ENCODE measurements at places on chromosomes 4 and X.

DNA sequence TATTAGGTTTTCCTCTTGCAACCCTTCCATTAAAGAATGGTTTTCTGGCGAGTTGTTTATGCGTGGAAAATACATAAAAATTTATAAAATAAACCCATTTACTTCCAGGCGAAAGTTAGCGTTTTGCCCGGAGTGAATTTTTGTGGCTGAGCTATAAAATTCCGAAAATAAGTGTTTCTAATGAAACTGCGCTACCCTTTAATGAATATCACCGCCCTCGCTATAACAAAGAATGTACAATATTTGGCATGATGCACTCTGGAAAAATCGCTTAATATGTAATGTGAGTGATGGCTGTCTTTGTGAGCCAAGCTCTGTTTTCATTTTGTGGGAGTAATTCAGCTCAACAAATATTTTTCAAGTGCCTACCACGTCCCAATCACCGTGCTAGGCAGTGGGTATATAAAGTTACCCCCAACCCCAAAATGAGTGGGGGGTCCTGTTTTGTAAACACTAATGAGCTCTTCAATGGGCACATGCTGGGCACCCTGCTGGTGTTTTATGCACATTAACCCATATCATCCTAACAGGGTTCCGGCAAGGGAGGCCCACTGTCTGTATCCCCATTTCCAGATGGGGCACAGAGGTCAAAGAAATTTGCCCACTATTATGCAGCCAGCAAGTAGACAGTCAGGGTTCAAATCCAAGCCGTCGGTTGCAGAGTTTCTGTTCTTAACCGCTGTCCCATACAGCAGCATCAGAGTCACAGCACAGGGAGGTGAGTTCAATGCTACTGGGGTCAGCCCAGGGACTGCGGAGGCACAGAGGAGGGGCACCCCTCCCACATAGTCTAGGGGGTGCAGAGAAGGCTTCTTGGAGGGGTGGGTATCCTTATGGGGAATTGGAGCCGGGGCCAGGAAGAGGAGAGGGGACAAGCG is 65.7 kb upstream of the STX18 start:
- DNase-seq, result no peak

DNA sequence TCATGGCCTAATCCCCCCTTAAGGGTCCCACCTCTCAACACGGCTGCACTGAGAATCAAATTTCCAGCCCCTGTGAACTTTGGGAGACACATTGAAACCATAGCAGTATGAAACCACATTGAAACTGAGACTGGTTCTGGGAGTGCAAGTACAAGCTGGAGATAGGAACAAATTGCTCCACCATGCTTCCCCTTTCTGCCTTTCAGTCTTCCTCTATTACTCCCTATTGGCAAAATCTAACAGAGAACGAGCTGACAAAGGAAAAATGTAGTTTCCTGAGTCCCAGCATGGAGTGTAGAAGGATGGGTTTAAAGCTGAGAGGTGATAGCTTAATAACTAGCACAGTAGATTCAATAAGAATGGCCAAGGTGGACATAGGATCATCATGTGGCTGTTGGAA is 161.7 kb upstream of the RPL34 start:
- no peak for DNase-seq

DNA sequence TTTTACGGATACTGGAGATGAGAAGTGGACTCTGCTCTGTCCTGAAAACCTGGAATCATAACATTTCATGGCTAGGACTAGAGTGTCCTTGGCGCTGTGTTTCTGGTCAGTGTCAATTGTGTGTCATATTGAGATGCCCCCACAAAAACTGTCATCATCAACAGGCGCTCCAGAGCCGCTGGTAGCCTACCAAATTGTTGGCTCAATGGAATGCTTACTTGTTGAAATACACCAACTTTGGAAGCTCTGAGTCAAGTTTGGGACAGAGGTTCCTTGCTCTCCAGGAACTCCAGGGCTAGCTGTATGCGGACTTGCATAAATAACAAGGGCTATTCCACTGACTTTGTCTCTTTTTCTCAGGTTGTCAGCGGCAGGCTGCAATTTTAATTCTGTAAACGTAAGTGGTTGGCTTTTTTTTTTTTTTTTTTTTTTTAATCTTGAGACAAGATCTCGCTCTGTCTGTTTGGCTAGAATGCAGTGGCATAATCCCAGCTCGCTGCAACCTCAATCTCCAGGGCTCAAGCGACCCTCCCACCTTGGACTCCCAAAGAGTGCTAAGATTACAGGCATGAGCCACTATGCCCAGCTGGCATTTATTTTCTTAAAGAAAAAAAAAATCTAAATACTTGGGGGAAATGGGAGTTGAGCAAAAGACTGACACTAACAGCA is 871 bp upstream of the HPGD start:
- DNase-seq, result no peak

GRCh38 chr4:124000233-124000632 is 603.6 kb downstream of the SPRY1 start:
- DNase-seq, result no peak

GRCh38 chrX:149522916-149523315 is 17.8 kb upstream of the IDS start:
- DNase-seq, result no peak

DNA sequence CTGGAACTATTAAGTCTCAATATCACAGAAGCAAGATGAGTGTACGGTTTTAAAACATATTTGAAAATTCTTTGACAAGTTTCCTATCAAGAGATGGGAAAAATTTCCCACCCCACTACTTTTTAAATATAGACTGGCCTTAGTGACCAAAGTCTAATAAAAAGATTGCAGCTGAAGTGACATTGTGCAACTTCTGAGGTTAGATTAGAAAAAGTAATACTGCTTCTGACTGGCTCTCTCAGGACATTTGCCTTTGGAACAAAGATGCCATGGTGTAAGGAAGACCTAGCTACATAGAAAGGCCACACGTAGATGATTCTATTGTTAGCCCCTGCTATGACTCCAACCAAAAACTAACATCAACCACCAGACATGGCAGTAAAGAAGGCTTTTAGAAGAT is 138.7 kb upstream of the FAM47C start:
- DNase-seq, result no peak

DNA sequence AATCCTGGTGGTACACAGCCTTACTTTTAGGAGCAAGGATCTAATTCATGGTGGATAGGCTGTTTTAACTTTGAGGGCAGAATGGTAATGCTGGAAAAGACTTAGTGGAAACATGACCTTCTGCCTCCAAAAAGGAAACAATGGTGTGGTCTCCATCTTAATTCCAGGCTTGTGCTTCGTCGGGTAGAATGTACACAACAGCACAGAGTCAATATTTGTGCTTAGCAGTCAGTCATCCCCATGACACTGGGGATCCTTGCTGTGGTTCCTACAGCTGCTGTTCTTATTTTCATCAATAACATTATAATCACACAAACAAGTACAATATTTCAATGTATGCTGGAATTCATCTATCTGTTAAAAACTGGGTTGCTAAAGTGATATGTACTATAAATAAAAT is 104.4 kb downstream of the HHIP start:
- DNase-seq, result no peak

- DNase-seq, result no peak
These were observed 297.9 kb downstream of the GPM6A start for GRCh38 chr4:175514174-175514573.

- no peak for DNase-seq
These were observed 51.1 kb downstream of the TXK start for GRCh38 chr4:48082956-48083355.

GRCh38 chrX:4936315-4936714 is 1222.9 kb upstream of the PRKX start:
- DNase-seq, result no peak

DNA sequence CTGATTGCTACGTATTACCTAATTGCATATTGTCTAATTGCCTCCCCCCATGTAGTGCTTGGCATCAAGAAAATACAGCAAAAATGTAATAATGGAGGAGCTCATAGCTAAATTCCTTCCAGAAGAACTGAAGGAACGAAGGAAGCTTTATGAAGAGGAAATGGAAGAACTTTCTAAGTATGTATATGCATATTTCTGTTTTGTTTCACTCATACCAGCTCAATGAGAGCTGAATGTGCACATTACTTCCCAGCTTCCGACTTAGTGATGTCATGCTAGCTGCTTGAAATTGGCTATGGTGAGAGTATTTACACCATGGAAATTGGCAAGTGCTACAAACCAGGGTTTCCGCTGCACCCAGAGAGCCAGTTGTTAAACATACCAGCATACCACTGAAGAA is 34.7 kb downstream of the LONRF3 start:
- no peak for DNase-seq

DNA sequence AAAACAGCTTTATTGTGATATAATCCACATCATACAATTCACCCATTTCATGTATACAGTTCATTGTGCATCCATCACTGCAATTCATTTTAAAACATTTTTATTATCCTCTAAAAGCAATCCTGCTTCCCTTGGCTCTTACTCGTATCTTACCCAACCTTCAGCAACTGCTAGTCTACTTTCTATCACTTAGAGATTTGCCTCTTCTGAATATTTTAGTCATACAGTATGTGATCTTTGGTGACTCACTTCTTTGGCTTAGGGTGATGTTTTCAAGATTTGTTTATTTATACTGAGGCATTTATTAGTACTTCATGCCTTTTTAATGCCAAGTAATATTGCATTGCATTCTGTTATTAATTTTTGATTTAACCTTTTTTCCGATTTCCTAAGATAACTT is 15.0 kb upstream of the MSMO1 start:
- DNase-seq, result no peak

GRCh38 chr4:88696630-88697029 is 999 bp downstream of the NAP1L5 start:
- DNase-seq, result no peak

DNA sequence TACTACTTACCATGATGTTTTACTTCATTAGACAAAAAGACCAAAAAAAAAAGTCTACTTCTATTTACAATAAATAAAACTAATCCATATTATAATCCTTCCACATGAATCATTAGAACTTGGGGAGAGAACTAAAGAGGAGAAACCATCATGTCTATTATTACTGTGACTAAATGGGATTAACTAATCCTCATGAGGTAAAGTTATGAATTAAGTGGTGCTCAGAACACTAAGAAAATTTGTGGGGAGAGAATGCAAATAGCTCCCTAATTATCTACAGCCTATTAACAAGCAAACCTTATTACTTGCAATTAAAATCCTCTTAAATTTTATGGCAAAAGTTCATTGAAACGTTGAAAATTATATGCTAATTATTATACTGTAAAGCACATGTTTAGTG is 68.8 kb downstream of the MAB21L2 start:
- no peak for DNase-seq

DNA sequence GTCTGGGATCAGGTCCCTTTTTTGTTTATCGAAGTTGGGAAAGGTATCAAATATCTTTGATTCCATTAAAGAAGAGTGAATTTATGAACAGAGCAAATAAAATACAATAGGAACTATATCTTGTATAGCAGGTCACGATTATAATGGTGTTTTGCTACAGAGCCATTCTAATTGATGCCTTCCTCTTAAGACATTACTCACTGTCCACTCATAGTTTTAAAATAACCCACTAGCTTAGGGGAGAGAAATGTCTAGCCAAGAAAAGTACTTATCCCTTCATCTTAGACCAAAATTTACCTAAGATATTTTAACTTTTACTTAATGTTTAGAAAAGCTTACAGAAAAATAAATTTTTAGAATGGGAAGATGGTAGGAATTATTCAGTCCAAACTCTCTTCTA is 112.0 kb upstream of the PABPC4L start:
- DNase-seq, result no peak

DNA sequence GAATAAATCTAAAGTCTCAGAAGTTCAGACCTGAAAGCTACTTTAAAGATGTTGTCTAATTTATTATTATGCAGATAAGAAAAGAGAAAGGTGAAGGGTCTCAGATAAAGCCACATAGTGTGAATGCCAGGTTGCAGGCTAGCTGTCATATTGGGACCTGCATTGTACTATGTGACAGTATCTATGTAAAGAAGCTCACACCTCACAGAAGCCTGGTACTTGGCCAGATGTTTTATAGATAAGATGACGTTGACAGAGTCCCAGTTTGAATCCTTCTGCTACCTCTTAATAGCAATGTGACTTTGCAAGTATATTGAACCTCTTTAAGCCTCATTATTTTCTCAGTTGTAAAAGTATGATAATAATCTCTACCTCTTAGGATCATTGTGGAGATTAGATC is 227.0 kb downstream of the SPRY1 start:
- no peak for DNase-seq

GRCh38 chr4:16443504-16444088 is 217.3 kb upstream of the TAPT1 start:
- no peak for DNase-seq
